Femur (tissue), 1 donor: ENCODE measurements at places on chromosomes 7 and 10.

GRCh38 chr10:82953331-82953730 lies 1078.3 kb downstream of the NRG3 start:
- no peak for DNase-seq

DNA sequence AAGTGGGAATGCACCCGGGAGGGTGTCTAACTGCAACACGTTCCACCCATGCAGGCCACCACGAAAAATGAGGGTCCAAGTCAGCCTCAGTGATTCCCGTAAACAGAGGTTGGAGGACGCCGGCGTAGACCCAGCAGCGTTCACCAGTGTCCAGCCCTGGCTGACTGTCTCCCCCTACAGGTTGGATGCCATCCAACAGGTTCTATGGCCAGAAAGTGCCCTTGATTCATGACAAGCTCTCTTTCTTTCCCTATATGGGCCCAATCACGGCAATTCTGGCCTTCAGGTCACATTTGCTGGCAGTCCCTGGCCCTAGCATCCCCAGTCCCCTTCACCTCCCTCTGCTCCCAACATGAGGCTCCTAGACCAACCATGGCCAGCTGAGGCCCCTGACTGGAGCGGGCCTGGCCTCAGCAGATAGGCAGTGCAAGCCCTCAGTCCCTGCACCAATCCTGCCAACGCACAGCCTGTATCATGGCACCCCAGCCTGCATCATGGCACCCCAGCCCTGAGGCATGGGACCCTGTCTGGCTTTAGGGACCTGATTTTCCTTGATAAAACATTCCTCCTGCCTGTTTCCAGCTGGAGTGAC lies 227.4 kb downstream of the GRID1 start:
- DNase-seq = no peak

- peak; percentile 23 for DNase-seq
Observed at GRCh38 chr7:101784292-101785127, 32.9 kb upstream of the CUX1 start.

GRCh38 chr7:47196106-47196645 lies 385.7 kb downstream of the TNS3 start:
- DNase-seq = no peak

DNA sequence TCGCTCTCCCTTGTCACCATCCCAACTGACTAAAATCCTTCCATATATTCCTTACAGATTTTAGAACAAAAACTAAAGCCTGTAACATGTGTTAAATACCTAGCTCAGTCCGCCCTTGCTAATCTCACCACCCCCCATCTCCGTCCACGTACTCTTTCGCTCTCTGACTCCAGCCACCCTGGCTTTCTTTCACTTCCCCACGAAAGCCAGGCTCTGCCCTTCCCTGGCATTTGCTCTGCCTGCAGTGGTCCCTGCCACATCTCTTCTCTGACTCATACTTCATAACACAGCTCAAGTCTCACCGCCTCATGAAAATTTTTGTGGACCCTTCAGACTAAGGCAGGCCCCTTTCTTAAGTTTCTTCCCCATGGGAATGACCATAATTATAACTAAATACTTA lies 11.7 kb upstream of the GPAM start:
- DNase-seq = no peak

GRCh38 chr10:103690281-103690680 lies 165.1 kb downstream of the SH3PXD2A start:
- no peak for DNase-seq

GRCh38 chr7:75889223-75889825 lies 10.5 kb downstream of the RHBDD2 start:
- DNase-seq = no peak

GRCh38 chr10:852386-852785 lies 79.1 kb downstream of the LARP4B start:
- DNase-seq = no peak

GRCh38 chr7:36064676-36065075 lies 88.4 kb upstream of the EEPD1 start:
- DNase-seq = no peak

GRCh38 chr10:31942892-31943291 lies 14.3 kb upstream of the ARHGAP12 start:
- no peak for DNase-seq

DNA sequence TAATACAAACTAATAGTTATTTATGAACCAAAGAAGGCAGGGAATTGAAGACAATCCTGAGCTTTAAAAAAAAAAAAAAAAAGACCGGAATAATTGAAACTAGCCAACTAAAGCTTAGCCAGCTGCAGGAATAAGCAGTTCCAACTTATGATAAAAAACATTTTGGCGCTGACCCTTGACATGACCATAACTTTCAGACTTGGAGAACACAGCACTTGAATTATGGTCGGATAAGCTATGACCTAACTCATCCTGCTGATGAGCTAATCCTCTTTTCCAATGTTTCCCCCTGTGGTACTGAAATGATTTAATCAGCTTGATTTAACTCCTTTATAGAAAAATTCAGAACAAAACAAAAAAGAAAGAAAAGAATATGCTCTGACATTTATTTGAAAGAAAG lies 181.8 kb downstream of the DGKB start:
- DNase-seq = peak; percentile 39

DNA sequence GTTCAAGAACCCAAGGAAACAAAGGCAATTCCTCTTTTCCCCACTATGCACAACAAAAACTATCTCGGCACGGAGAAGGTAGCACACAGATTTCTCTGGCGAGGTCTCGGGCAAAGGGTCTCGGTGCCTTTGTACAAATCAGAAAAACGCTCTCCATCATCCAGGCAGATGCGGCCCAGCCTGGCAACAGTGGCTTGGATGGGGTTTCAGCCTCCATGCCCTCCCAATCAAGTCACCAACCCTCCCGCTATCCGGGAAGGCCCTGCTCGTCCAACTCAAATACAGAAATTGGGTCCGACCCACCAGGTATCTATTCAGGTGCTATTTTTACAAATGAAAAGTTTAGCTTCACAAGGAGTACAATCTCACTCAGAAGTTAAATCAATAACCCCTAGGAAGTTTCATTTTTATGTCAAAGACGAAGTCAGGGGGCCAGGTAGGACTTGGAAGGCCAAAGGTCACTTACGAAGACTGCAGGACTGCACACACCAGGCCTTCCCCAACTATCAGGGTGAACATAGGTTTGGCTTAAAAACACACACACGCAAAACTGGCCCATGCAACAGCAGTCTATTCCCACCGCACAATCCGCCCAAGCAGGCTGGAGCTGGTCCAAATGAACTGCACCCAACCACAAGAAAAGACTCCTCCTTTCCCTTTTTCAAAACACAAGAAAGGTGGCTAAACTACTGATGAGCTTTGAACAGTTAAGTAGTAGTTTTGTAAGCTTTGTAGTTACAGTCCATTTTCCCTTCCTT lies 43.0 kb downstream of the GNA12 start:
- peak; percentile 51 for DNase-seq

DNA sequence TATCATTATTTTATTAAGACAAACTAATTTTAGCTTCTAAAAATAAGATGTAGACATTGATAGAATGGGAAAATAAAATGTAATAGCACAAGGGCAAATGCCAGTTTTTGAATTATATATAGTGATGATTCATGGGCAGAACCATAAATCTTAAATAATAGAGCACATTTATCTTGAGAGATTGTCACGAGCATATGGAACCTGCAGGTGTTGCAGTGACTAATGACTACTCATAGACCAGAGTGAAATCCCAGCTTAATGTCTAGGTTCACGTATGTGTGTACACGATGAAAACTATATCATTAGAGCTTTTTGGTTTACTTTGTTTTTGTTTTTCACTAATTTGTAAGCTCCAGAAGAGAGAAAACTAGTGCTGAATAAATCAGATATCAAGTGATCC lies 150.2 kb upstream of the CACNA2D1 start:
- no peak for DNase-seq

GRCh38 chr7:46387646-46388045 lies 466.6 kb upstream of the IGFBP3 start:
- DNase-seq = no peak

- no peak for DNase-seq
Observed at GRCh38 chr7:72007018-72007417, 405.1 kb downstream of the CALN1 start.

DNA sequence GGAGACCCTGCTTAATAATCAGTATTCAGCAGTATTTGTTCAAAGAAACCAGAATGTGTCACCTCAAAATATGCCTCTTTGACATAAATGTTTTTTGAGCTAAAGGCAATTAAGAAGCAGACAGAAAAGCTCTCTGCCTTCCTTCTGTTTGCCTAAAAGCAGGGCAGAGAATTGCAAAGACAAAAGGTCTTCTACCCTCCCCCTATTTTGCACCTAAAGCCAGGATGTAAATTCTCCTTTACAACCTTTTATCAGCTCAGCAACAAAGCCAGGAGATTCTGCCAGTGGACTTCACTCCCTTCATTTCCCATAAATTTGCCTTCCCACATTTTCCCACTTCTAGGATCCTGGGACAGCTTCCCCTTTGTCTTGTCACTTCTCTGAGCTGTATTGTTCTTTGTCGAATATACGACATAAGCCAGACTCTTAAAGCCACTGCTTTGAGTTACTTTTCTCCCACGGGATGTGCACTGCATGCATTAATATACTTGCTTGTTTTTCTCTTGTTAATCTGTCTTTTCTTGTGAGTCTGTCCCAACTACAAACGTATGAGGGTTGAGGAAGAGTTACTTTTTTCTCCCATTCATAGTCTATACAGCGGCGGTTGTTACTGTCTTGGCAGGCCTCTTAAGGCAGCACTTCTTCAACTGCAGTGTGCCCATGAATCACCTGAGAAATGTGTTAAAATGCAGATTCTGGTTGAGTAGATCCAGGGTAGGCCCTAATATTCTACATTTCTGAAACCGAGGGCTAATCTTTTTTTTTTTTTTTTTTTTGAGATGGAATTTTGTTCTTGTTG lies 48.2 kb downstream of the ST8SIA6 start:
- no peak for DNase-seq

DNA sequence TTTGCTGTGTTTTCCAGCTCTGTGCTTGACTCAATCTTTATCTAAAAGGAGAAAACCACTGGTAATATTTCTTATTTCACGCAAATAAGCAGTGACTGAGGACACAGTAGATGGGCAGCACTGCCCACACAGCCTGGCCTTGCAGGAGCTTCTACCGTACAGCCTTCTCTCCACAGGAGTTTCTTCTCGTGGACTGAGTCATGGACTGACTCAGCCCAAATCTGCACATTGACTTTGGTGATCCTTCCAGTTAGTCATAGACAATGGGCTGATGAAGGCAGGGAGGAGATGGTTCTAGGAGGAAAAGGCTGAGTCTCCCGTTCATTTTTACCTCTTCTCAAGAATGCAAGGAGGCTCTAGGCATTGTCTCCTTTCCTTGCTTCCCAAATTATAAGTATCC lies 200.7 kb downstream of the RAPGEF5 start:
- no peak for DNase-seq

GRCh38 chr7:150668472-150668911 lies 17.0 kb upstream of the GIMAP2 start:
- no peak for DNase-seq

GRCh38 chr10:103196516-103196915 lies 3.4 kb upstream of the NT5C2 start:
- no peak for DNase-seq

DNA sequence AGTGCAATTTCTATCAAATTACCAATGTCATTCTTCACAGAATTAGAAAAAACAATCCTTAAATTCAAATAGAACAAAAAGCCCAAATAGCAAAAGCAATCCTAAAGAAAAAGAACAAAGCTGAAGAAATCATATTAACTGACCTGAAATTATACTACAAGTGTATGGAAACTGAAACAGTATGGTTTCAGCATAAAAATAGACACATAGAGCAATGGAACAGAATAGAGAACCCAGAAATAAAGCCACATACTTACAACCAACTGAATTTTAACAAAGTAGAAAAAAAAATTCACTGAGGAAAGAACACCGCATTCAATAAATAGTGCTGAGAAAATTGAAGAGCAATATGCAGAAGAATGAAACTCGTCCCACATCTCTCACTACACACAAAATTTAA lies 142.0 kb upstream of the CHRM2 start:
- no peak for DNase-seq

- no peak for DNase-seq
Observed at GRCh38 chr10:109912335-109913281, 10.7 kb downstream of the XPNPEP1 start.

- DNase-seq = peak; percentile 67
Observed at GRCh38 chr10:61448841-61449600, 4.2 kb downstream of the TMEM26 start.

DNA sequence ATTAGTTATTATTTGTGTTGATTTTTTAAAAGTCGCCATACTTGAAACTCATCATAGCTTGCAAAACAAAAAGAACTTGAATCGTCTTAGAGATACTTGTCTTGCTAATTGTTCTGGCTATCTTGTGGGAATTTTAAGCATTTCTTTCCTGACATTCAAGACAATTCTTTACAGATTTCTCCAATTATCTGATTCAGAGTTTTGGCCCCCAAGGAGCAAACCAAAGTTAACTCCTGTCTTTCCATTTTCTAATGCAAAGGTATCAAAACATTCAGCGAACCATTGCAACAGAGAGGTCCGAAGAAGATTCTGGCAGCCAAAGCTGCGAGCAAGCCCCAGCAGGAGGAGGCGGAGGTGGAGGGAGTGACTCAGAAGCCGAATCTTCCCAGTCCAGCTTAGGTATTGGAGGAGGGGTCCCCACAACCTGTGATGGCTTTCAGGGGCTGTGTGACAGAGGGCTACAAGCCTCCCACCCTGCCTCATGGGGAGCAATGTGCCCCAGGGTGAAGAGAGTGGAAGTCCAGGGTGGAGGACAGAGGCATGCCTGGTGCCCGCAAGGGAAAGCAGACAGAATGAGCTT lies 119.4 kb upstream of the STK17A start:
- no peak for DNase-seq

- no peak for DNase-seq
Observed at GRCh38 chr7:6166443-6166891, 106.0 kb downstream of the CYTH3 start.

- DNase-seq = no peak
Observed at GRCh38 chr7:94178230-94178629, 174.1 kb upstream of the BET1 start.

- no peak for DNase-seq
Observed at GRCh38 chr10:47451998-47452494, 31.9 kb downstream of the ANXA8 start.

- DNase-seq = no peak
Observed at GRCh38 chr10:51169111-51169510, 94.8 kb downstream of the PRKG1 start.

DNA sequence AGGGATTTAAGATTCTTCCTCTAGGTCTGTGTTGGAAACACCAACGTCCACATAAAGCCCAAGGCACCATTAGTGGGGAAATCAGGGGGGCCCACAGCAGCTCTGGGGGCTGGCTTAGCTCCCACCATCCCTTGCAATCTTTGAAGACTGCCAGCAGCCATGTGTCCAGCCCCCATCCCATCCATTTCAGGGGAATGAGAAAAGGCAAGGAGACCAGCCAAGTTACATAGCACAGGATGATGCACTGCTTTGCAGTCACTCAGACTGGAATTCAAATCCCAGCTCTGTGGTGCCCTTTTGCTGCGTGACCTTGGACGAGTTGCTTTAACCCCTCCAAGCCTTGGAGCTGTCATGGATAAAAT lies 108.9 kb upstream of the ZMIZ1 start:
- DNase-seq = no peak

DNA sequence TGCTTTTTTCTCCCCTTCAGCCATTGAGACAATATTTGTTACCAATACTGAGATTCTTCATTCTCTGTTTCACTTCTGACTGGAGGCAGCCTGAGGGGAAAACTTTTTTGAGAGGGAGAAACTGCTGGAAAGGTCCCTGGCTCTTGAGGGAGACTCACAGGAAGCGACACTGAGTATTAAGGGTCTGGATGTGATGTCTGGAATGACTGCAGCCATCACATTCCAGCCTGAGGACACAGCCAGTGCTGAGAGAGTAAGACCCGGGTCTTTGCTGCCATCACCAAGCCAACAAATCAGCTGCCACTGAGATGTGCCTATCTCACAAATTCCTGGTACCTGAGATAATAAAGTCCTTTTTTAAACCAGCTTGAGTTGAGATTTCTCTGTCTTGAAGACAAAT lies 157.4 kb downstream of the DPY19L1 start:
- DNase-seq = no peak
